ENCODE measurements at places on chromosomes 13 and 19.

DNA sequence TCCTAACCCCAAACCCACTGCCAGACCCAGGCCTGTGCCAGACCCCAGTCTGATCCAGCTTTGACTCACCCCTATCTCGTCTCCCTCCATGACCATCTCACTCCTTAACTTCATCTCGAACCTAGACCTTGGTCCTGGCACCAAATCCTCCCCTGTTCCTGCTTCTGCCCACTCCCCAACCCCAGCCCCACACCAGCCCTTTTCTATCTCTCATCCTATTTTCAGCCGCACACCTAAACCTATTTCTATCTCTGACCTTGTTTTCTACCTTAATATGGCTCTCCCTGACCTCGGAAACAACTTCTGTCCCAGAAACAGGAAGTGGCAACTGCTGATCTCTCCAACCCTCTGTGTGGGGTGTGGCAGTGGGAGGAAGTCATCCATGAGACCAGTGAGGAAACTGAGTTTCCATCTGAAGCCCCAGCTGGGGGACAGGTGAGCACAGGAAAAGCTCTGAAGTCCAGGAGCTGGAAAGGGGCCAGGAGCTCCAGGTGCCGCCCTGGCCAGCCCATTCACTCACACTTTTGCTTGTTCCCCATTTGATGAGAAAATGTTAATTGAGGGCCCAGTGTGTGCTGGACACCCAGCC lies 13.7 kb downstream of the PTH2 start:
- no peak for DNase-seq

DNA sequence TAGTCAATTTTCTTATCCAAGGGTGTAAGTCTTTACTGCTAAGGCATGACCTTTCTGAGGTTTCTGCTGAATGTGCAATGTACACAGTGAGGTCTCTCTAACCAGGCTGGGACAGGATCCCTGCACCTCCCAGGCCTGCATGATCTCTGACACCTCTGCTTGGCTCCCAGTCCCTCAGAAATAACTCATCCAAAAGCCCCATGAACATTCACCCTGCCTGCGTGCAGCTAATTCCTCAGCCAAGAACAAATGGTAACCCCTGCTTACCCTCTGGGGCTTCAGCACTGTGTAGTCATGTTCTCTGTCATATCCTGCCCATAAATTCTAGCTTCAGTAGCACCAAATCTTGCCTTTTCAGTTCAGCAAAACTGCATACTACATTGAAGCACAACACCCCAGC lies 1146.3 kb upstream of the MIR17HG start:
- no peak for DNase-seq

- DNase-seq: no peak
Measured at GRCh38 chr13:31214435-31214834, 14.7 kb downstream of the B3GLCT start.

DNA sequence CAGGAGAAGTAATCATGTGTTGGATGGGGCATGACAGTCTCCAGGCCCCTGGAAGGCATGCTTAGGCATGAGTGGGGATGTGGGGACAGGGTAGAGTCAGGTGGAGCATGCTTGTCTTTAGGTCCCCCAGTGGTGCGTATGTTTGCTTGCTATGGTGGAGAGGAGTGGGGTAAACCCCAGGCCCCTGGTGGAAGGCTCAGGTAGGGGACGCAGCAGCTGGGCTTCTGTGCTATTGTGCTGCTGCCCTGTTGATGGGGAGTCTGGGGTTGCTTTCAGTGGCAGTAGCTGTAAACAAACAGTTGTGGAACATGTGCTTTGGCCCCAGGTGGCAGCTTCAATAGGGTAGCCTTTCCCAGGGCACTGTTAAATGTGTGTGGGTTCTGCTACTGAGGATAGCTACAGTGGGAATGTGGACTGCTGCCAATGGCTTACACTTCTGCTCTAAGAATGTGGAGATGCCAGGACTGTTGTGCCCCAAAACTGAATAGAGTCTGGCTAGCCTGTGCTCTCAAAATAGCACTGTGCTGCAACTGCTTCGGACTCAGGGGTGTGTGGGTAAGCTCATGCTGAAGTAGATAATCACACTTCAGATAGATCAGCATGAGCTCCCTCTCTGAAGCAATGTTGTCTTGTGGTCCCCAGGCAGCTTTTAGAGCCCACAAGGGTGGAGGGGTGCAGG lies 1257.3 kb downstream of the DIAPH3 start:
- no peak for DNase-seq

DNA sequence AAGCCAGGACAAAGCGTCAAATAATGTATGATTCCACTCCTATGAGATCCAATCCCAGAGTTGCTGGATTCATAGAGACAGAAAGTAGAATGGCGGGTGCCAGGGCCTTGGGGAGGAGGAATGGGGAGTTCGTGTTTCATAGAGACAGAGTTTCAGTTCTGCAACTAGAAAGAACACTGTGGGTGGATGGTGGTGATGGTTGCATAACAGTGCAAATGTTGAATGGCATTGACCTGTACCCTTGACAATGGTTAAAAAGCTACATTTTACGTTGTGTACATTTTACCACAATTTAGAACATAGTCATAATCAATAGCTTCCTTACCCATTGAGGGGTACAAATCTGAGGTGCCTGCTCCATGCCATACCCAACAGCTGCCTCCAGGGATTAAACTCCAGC lies 33.4 kb downstream of the MBD3L2B start:
- DNase-seq: no peak

DNA sequence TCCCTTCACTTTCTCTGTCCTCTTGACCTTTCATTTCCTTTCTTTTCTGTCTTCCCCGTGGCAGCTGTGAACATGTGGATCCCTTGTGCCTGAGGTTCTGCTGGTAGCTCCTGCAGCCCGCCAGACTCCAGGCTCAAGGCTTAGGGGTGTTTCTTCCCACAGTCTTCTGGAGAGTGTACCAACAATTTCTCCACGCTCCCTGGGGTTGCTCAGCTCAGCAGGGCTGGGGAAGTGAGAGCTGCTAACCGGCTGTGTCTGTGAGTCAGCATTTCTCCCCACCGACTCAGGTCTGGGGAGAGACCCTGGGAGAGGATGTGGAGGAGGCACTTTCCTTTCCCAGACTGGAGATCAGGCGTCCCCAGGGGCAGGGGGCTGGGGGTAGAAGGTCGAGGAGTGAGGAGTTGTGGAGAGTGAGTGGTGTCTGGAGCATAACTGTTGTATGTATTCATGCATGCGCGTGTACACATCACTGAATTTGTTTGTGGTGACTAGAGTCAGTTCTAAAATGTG lies 193.6 kb downstream of the KCNRG start:
- DNase-seq: peak; percentile 58

DNA sequence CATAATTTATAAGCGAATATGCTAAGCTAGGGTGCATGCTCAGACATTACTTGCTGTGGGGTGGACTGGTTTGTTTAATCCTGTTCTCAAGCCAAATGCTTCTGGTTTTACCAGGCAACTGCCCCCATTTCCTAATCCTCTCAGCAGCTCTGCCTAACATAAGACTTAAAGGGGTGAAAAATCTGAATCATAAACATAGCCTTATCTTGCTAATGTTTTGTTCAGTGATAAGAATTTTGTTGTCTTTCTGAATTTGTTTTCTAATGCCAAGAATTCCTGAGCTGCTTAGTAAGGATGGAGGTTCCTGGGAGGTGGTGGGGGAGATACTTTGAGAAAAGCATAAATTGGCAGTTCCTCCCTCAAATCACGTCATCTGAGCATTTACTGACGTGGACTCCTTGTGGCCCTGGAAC lies 42.7 kb downstream of the ING1 start:
- DNase-seq: no peak

DNA sequence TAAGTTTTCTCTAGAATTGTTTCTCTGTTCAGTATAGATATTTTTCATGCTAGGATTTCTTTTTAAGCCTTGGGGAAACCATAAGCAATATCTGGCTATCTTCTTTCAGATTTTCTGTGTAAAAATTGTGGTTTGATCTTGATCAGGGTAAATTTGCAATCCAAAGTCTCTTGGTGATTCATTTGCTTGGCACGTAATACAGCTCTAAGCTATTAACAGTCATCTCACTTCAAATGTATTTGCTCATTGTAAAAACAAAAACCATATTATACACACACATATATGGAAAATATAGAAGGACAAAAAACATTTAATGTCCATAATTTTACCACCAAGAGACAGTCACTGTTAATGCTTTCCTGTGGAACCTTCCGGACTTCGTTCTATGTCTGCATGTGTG lies 191.0 kb downstream of the SHISA2 start:
- no peak for DNase-seq

- DNase-seq: no peak
Measured at GRCh38 chr19:46520616-46521015, 24.9 kb upstream of the PNMA8B start.

GRCh38 chr13:98892821-98893220 lies 85.0 kb downstream of the DOCK9 start:
- no peak for DNase-seq

DNA sequence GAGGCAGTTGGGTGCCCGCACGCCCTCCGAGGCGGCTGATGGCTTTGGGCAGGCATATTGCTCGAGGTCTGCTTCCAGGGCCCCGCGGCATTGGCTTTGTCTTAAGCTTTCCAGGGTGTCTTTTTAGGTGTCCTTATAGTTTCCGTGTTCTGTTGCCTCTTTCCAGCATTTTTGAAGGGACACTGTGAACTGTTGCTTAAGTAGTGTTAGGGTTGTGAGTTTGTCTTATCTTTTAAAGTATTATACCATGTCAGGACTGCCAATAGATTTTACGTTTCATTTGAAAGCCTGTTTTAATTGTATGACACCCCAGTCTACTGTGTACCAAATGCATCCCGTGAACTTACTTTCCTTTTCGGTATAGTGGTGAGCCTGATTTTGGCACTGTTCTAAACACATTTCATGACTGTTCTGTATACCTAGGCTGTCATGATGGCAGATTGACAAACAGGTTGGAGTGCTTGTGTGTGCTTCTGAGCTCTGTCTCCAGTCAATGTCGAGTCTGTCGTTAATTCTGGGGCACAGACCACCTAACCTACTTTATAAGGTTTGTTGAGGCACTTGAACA lies 656 bp downstream of the PCCA start:
- no peak for DNase-seq

- no peak for DNase-seq
Measured at GRCh38 chr19:35212241-35212640, 16.3 kb downstream of the FAM187B start.

- no peak for DNase-seq
Measured at GRCh38 chr19:4399812-4400134, 574 bp downstream of the SH3GL1 start.

GRCh38 chr19:50413096-50413495 lies 5.6 kb upstream of the SPIB start:
- DNase-seq: no peak

DNA sequence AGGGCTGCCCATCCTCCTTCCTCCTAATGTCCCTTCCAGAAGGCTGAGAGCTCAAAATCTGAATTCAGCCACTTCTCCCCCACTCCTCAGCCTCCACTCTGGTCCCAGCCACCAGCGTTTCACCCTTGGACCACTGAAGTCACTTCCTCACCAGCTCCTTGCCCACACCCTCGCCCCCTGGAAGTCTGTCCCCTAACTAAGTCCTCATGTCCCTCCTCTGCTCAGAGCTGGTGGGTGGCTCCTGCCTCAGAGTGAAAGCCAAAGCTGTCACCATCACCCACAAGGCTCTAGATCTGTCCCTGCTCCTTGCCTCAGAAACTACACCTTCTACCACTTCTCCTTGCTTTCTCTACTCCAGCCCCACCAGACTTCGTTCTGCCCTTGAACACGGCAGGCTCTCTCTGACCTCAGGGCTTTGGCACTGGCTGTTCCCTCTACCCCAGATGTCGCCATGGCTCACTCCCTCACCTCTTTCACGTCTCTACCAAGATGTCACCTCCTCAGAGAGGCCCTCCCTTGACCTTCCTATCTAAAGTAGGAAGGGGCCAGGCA lies 1.7 kb downstream of the ERCC1 start:
- no peak for DNase-seq

- DNase-seq: no peak
Measured at GRCh38 chr13:74758188-74758587, 624.0 kb upstream of the KLF12 start.

DNA sequence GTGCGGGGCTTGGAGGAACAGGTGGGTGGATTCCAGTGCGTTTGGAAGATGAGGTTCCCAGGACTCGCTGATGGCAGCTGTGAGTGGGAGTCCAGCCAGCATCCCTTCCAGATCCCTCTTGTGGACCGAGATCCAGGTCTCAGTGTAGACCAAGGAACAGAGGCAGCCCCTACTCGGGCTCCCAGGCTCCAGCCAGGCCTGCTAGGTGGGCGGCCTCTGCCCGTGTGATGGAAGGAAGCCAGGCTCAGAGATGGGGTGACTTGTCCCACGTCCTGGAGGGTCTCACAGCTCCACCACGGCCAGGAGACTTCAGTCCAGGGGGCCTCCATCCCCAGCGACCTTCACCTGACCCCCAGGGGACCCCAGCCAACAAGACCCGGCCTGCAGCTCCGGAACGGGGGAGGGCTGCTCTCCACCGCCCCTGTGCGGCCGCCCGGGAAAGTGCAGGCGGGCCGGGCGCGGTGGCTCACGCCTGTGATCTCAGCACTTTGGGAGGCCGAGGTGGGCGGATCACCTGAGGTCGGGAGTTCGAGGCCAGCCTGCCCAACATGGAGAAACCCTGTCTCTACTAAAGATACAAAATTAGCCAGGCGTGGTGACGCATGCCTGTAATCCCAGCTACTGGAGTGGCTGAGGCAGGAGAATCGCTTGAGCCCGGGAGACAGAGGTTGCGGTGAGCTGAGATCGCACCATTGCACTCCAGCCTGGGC lies 729 bp upstream of the MADCAM1 start:
- peak; percentile 52 for DNase-seq

DNA sequence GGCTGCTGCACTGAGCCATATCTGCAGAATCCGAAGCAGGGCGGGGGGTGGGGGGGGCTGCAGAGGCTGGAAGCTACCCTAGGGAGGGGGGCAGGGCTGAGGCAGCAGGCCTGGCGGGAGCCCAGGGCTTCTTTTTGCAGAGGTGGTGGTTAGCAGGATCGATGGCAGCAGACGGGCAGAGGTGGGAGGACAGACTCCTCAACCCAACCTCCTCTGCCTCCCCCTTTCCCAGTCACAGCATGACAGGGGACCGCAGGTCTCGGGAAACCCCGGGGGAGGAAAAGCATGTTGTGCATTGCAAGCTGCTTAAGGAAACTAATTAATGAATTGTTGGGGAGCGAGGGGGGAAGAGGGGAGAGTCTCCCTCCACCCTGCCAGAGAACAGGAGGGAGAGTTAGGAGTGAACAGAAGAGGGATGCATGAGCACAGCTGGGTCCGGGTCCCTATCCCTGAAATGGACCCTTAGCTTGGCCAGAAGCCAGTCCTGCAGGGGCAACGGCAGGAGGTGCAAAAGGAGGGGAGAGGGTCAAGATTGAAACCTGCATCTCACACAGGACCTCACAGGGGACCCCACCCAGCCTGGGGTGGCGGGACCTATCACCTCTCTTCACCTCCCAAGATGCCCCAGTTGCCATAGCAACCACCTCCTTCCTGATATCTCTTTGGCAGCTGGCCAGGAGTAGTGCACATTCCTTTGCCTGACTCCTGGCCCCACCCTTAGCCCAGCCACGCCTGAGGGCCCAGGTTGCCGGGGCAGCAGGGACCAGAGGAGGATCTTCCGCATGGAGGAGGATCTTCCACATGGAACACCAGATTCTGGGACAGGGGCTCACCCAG lies 1.8 kb downstream of the FXYD7 start:
- peak; percentile 49 for DNase-seq

All from HEK293T (cell line).